ENCODE measurements at places on chromosomes 5 and 9.

- no peak for DNase-seq
Observed at GRCh38 chr5:135851915-135852845, 17.7 kb downstream of the SLC25A48 start.

DNA sequence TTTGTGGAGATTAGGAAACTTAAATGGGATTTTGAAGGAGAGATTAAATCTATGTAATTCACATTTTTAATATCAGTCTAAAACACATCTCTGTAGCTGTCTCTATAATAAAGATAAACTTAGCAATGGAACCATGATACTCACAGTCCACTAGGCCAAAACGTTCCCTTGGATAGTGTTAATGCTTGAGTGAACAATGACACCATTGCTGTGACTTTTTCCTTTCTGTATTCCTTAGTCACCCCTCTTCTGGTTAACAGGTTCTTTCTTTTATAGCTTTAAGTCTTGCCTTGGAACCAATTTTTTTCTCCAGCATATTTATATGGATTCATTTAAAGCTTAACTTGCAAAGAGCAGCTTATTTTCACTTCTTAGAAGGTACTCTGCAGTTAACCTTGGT, 63.3 kb downstream of the INSL6 start:
- DNase-seq = no peak

DNA sequence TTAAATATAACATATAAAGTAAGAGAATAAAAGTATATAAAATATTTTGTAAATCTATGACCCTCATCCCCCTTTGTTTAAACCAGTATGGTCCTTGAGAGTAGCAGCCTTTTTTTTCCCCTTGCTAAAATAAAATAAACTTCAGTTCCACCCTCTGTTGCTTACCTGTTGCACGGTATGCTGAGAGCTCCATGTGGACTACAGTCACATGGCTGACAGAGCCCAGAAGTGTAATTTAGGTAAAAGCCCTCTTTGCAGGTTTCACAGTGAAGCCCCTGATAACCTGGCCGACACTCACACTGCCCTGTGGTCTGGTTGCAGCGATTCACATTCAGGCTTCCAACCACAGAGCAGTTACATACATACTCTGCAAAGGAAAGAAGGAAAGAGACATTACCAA, 55.1 kb downstream of the MEGF9 start:
- no peak for DNase-seq

DNA sequence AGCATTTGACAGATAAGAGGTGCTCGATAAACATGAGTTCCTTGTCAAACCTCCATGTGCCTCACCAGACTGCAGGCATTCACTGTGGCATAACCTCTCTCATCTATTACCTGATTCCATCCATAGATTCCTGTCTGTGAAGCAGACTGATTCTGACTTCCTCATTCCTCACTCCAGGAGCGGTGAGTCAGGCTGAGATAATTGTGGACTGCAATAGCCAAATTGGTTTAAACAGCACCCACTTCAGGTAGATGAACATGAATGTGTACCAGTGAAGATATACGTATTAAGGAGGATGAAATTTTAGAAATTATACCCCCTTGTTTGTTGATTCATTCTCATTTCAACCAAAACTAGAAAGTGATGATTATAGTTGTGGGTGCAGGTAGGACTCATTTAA, 391.2 kb downstream of the HINT1 start:
- DNase-seq = no peak
